ENCODE measurements at places on chromosomes 16 and 17. TPM values are rescaled to one million over a fixed set of nuclear protein-coding genes. Genes with fewer than 3 reads are reported as not detected.

PIPOX gene
- total RNA-seq: 3.0 TPM

GRCh38 chr17:20226814-20227482, 217.8 kb downstream of the SPECC1 start:
- peak; percentile 87 for DNase-seq

DNA sequence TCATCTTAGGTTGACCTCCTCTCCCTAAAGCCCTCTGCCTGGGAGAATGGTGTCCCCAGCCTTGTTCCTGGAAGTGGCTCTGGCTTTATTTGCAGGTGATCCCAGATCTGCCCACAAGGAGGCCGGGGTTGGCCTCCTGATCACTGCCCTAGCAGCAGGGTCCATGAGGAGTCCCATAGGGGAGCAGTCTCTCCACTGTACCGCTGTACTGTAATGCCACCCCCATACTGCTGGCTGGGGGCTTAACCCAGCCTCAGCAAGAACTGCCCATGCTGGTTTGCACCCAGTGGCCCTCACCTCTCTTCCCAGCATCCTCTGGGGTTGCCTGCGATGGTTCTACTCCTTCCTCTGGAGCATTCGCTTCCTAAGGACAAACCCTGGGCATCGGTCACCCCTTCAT, 39.1 kb downstream of the PSME3IP1 start:
- no peak for DNase-seq

SLC2A4 gene
- 0.25 TPM for total RNA-seq

DNA sequence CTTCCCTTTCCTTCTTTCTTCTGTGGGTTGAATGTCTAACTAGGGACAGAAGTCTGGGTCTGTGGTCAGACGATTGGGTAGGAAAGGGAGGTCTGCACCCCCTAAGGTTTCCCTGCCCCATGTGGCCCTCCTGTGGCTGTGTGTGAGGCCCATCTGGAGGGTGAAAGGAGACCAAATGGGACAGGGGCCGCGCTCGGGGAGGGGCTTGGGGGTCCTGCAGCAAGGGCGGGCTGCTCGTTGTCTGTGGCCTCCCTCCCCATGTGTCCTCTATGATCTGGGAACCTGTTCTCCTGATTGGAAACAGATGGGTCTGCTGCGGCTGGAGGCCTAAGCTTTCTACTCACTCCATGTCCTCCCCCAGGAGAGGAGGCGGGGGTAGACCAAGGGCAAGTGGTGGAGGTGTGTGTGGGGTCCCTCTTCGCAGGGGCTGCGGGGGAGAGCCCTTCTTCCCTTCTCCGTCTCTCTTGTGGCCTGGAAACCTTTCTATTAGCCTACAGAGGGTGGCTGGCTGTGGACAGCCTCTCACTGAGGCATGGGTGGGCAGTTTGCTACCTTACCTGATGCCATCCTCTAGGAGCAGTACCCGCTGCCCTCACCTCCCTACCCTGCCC, 18.6 kb downstream of the IGFBP4 start:
- DNase-seq: no peak

DNA sequence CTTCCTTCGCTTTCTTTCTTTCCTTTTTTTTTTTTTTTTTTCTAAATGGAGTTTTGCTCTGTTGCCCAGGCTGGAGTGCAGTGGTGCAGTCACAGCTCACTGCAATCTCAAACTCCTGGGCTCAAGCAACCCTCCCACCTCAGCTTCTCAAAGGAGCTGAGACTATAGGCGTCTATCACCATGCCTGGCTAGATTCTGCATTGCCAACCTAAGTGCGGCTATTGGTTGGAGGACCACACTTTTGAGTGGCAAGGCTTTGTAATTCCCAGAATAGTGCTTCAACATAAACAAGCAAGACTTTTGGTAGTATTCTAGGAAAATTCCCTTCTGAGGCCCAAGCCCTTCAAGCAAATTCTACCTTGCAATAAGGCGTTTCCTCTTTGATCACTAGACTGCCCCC, 107.8 kb downstream of the YPEL2 start:
- DNase-seq: peak; percentile 45

DNA sequence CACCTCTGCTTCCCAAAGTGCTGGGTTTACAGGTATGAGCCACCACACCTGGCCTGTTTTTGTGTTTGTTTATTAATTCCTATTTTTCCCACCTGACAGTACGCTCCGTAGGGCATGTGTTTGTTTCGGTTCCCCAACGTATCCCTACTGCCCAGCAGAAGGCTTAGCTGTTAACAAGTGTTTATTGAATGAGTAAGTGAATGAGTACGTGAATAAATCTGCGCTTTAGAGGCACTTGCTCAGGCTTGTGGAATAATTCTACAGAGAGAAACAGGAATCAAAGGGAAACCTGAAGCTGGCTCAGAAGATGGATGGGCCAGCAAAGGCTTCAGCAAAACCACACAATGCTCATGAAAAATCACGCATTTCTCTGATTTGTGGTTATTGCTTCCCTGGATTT, 647.9 kb downstream of the MAF start:
- no peak for DNase-seq

RAC3 gene
- total RNA-seq: 5.5 TPM

KCNAB3 gene
- 7.6 TPM for total RNA-seq
